Subcutaneous adipose tissue (tissue), 4 donors: ENCODE measurements at places on chromosomes 5 and 9. TPM values are rescaled to one million over a fixed set of nuclear protein-coding genes. Genes with fewer than 3 reads are reported as not detected.

The ADGRD2 gene
- total RNA-seq, result not detected

The DNAH5 gene
- 1.1 TPM for total RNA-seq

The VCAN gene
- 217 TPM for total RNA-seq

The GARNL3 gene
- total RNA-seq, result 9.3 TPM

The RGS7BP gene
- 2.6 TPM for total RNA-seq

The DBH gene
- total RNA-seq, result not detected

The CD74 gene
- total RNA-seq, result 1,386 TPM

The LURAP1L gene
- total RNA-seq, result 18.3 TPM

The KIF4B gene
- 0.17 TPM for total RNA-seq
